ENCODE measurements at places on chromosomes 4 and X.

- DNase-seq, result no peak
Observed at GRCh38 chr4:38189445-38189844, 229.2 kb downstream of the PTTG2 start.

DNA sequence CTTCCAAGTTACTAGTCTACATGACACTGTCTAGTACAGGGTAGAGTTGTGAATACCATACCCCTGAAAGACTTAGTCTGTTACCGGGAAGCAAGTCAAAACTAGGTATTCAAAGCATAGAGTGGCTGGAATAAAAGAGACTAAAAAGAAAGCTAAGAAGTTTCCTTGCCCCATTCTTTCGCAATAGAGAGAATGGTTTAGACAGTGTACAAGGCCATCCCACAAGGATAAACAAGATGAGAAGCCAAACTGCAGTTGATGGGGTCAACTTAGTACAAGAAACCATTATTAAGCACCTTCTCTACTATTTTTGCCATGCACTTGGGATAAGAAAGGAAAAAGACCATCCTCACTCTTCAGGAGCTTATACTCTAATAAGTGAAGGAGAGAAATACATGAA is 30.3 kb downstream of the AMMECR1 start:
- DNase-seq, result no peak

DNA sequence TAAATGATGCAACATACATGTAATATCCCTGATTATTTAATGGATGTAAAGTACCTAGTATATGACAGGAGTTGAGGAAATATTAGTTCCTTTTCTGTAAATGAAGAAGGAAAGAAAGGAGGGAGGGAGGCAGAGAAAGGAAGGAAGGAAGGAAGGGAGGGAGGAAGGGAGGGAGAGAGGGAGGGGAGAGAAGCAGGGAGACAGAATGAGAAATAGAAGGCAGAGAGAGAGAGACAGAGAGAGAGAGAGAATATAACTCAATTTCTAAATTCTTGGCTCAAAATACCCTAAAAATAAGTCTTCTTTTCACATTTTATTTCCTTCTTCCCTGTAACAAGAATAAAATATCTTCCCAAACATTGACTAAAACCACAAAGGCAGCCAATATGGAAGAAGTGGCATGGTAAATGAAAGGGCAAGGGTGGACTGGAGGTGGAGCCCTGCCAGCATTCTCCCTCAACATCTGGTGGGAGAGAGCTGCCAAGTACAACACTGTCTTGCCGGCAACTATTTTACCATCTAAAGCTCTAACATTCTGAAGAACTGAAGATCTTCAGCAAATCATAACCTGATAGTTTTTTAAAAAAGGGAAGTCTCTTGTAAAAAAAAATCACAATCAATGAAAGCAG is 245.1 kb downstream of the PPP3CA start:
- peak; percentile 85 for DNase-seq

- peak; percentile 41 for DNase-seq
Observed at GRCh38 chrX:129842510-129843208, 1.0 kb downstream of the ZDHHC9 start.

DNA sequence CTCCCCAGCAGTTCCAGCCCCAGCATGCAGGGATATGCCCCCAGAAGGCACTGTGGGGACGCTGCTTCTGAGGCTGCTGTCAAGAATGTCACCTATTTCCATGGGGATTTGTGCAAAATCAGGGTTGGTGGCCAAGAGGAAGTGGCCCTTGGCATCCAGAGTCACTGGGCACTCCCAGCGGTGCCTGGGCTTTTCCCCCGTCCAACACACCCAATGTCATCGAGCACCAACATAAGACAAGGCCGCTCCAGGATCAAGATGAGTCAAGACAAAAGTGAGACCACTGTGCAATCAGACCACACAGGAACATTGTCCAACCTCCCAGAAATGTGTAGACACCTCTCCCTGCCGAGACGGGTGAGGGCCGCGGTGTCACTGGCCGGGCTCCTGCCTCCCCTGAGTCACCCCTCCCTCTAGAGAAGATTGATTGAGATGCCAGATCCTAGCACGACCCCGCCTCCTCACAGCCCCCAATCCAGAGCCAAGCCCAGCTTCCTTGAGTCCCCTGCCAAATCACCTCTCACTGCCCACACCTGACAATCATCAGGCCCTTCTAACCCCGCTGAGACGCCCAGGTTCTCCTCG is 194.3 kb downstream of the AFAP1 start:
- DNase-seq, result no peak

GRCh38 chr4:187996502-187997177 is 1.1 kb downstream of the ZFP42 start:
- no peak for DNase-seq

GRCh38 chr4:107683873-107684272 is 36.2 kb downstream of the PAPSS1 start:
- DNase-seq, result no peak

DNA sequence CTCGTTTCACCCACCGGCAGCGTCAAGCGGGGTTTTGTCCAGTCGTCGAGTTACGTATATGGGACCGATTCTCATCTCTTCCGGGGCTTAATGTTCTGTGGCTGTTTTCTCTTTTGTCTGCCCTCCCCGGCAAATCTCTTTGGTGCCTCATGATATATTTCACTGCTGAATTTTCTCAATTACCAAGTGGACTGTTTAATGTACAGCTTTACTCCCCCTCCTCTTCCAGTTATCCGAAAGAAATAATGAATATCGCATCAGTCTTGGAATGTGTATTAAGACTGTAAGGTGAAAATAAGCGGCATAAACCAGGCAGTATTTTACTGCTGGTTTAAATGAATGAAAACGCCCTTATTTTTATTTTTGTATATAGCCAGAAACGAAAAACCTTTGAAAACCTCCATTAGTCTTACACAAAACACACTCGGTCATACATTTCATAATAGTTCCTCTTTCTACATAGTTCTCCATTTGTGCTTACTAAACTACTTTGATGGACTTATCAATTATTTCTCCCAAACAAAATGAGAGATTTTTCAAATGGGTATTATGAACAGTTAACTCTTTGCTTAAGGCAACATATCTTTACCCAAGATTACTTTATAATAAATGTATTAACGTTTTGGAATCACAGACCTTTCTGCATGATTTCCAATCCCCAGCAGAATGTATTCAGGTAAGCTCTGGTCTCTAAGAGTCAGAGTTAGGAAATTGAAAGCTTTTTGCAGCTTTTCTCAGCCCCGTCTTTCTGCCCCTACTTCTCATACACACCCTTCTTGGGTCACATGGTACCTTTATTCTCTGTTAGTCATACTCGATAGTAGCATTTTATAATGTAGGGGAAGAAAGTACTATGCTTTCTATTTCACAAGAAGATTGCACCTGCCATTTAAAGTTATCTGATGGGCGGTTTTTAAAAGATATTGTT is 979 bp downstream of the RP2 start:
- DNase-seq, result no peak

DNA sequence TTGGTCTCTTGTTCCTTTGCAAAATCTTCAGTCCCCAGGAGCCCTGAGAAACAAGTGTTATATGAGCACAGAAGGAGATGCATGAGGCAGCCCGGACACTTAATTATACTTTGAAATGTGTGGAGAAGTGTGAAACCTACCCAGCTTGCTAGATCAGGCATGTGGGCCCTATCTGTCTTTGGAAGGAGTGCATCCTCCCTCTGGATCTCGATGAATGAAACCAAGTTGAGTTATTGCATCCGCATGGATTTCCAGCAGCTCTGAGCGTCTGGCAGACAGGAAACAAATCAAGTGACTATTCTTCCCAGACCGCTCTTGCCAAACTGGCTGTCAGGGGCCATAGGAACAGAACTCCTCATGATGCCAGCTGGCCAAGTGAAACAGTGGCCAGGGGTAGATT is 19.6 kb upstream of the SOWAHD start:
- no peak for DNase-seq

GRCh38 chr4:154577324-154577723 is 13.2 kb downstream of the FGA start:
- DNase-seq, result no peak

GRCh38 chr4:94801016-94801415 is 43.3 kb downstream of the BMPR1B start:
- DNase-seq, result no peak

GRCh38 chrX:151878574-151878973 is 34.1 kb upstream of the MAGEA4 start:
- DNase-seq, result no peak

DNA sequence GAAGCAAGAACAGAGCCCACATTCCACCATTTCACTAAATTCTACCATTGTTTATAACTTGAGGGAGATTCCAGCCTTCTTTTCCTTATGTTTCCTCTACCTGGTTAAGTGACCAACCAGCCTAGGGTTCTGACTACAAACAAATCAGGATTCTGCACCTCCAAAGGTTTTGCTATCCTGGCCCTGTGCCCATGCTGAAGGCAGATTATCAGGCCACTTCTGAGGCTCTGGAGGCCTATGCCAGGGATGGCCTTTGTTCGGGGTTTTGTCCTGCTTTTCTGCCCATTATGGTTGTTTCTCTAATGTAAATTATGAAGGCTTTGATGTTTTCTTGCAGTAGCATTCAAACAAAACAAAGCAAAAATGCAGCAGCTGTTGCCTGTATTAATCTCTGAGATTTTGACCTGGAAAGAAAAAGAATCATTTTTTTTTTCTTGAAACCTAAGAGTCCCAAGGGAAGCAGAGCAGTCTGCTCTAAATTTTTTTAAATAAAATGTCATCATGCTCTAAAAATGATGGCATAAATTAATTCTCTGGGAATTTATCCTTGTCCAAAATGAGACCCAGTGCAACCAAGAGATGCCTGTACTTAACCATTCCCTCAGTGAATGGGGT is 55.6 kb downstream of the RNF150 start:
- no peak for DNase-seq

- peak; percentile 26 for DNase-seq
Observed at GRCh38 chrX:103063918-103064434, at the start of gene BEX1. Gene BEX1 (minus strand): TSS chrX:103064171. CDS start chrX:103063274, 897 bp downstream.

GRCh38 chrX:106742193-106742592 is 15.7 kb downstream of the RNF128 start:
- no peak for DNase-seq

- peak; percentile 55 for DNase-seq
Observed at GRCh38 chrX:139932073-139932900, 566 bp downstream of the ATP11C start.

- DNase-seq, result no peak
Observed at GRCh38 chrX:38943120-38943519, 141.9 kb downstream of the MID1IP1 start.

DNA sequence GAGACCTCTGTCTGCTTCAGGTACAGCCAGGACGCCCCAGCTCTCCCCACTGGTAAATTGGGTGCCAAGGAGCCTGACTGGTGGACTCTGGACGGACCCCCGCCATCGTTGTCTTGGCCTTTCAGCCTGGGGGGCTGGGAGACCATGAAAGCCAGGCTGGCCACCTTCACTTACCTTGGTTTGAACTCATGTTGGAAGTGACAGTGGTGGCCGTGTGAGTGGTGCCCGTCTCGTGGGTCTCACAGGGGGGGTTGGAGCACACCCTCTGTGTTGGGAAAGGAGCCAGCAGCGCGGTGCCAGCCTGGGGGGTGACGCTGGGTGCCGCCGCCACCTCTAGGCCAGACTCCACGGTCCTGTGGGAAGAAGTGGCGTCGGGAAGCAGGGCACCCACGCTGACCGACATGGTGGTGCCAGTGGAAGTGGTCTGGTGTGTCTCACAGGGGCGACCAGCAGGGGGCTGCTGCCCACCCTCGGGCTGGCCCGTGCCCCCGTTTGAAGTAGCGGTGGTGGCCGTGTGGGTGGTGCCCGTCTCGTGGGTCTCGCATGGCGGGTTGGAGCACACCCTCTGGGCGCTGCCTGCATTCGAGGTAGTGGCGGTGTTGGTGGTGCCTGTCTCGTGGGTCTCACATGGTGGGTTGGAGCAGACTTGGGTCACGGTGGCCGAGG is 9.6 kb upstream of the RENBP start:
- no peak for DNase-seq

DNA sequence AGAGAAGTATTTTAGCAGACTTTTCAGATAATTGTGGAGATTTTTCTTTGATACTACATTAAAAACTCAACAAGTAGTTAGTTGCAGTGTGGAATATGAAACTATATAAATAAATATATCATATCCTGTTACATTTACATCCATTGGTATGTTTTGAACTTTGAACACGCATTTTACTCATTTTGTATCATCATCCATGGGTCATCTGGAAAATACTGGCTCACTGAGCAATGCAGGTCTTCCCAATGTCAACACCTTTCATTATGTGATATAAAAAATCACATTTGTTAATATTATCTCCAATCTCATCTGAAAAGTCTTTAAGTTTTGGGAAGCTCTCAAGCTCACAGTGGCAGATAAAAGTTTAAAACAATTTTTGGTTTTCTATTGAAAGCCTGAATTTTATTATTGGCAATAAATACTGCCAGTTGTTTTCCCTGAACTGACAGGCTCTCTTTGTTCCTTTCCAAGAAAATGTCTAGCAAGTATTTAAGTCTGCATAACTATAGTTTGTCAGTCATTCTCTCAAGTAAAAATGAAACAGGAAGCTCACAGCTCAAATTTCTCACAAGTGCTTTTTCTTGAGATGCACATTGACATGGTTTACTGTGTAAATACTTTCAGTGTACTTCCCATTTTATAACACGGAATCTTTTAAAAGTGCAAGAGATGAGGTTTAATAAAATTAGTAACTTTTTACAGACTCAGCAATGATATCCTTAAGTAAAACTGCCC is 183.5 kb upstream of the GPC4 start:
- DNase-seq, result no peak

DNA sequence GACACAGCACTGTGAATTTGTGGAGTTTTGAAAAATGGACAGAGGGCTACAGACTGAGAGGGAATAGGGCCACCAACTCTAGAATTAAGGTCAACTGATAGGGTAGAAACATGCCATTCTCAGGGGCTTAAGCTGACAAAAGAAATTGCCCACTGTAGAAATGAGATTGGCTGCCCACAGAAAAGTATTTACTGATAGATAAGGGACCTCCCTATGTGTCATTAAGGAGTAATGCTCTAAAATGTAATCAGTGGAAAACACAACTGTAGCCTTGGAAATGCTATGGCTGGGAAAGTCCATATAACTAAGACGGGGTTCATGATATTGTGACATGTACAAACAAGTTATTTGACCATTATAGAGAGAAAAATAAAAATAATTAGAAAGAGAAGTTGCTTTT is 4.6 kb downstream of the RTL9 start:
- no peak for DNase-seq

All from femur (tissue), 1 donor.